ENCODE measurements at places on chromosomes 12 and 14.

- no peak for DNase-seq
Observed at GRCh38 chr14:97912217-97912616, 1115.0 kb downstream of the VRK1 start.

DNA sequence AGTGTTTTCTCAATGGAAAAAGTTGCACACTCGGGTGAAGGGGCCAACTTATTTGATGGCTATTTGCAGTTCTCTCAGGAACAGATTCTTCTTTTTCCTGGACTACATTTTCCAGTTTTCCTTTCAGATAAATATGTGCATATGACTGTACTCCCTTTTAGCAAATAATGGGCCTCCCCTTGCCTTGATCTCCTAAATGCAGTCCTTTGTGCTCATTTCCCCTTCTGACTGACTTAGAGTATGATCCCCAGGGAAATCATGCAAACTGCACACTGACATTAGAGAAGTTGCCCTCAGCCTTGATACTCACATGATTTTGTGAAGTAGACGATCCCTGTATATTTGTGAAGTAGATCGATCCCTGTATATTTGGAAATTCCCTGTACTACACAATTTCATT is 492.9 kb upstream of the NOVA1 start:
- DNase-seq = no peak

DNA sequence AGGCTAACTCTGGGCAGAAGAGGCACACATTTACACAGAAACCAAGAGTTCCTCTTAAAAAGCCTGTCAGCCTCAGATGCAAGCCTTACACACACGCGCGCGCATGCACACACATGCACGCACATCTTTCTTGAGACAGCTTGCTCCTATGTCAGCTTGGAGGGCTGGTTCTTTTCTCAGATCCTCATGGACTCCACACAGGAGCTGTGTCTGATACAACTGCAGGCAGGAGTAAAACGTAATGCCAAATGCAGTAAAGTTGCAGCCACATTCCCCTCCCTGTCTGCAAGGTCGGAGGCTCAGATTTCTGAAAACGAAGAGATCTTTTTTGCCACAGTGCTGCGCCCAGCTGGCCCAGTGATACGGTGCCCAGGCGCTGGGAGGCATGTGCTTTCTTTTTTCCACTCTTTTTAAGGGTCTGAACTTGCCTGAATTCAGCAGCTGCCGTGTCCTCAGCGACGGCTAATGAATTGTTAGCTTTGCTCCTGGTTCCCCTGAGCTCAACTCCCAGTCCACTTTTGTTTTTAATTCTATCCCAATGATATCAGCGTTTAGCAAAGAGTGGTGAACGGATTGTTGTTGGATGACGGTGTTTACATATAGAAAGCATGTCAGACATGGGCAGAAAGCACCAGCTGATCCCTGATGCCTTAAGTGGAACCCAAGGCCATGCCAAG is 72.9 kb upstream of the FOXN3 start:
- no peak for DNase-seq

DNA sequence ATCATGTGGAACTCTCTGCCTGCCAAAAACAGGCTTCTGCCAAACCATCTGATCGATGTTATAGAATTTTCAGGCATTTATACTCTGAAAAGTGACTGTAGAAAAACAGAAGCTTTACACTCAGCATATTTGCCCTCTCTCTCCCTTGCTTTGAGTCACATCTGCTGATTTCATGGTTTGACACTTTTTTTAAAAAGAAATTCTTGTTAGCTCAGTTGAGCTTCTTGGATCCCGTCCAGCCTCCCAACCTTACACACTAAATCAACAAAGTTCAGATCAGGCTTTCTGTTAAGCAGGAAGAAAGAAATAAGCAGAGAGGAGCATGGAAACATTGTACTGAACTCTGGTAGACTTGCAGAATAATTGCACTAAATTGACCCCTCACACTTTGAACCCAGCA is 193.6 kb upstream of the SEL1L start:
- DNase-seq = no peak

DNA sequence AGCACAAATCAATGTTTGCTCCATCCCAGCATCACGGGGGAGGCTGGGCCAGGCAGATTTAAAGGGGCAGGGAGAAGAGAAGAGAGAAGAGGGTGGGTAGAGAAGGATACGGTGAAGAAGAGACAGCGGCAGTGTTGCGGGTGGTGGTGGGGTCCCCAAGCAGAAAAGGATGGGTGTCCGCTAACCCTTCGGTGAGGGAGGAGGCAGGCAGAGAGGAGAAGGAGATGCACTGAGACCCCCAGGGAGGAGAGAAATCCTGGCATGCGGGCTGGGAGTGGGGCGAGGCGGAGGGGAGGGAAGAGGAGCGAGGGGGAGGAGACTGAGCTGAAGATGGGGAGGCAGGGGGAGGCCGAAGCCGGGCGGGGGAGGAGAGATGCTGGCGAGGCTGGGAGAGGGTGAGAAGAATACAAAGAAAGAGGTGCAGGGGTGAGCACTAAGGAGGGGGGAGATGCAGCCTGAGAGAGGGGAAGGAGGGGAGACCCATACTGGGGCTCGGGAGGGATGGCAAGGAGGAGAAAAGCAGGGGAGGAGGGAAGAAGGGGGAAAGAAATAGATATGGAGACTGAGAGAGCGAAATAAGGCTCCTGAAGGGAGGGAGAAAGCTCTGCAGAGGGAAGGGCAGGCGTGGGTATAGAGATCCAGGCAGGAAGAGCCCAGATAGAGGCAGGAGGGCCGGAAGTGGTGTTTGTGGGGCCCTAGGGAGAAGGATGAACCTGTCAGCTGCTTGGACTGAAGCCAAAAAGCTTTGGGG is at the start of gene JPH4:
Gene JPH4, minus strand, starts transcription at position 231 of the 751 bp plus-strand sequence. CDS start 1,337 bp downstream, outside the sequence.
- DNase-seq = no peak

DNA sequence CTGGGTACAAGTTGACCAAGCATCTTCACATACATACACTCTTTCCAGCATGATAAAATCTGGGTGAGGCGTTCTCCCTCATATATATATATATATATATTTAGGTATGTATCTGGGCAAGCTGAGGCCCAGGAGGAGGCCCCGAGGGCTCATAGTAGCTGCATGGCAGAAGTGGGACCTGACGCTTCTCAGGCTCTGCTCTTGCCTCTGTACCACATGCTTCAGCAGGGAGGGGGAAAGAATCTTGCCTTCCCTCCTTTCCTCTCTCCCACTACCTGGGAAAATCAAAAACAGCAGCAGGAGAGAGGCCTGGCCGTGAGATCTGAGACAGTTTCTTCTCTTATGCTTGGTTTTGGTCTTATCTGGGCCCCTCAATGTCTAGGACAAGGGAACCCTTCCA is 9.2 kb downstream of the PPP1R1A start:
- no peak for DNase-seq

DNA sequence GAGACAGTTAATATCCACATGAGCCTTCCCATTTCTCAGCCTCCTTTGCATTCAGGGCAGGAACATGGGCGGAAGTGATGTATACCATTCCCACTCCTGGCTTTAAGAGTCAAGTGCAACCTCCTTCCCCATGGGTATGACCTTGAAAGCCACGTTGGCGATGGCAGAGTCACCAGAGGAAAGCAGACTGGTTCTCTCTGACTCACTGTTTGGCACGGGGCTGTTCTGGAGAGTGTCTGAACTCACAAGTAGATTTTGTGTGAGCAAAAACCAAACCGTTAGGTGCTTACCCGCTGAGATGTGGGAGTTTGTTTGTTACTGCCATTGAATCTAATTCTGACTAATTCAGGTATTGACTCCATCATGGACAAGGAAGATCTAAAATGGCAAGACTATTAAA is 36.7 kb upstream of the PZP start:
- peak; percentile 67 for DNase-seq

DNA sequence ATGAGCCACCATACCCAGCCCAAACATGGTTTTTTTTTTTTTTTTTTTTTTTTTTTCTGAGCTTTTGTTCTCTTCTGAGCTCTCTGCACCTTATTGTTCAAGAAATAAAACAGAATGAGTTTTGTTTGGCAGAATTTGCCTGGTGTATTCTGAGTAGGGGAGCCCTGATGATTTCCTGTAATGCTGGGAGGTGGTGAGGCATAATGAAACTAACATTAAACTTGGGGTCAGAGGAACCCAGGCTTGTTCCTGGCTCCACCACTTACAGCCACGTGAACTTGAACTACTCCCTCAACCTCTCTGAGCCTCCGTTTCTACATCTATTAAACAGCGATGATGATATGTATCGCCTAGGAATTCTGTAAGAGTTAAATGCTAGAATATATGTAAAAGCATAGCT is 276.3 kb upstream of the CRY1 start:
- no peak for DNase-seq

GRCh38 chr14:95901054-95901453 is 24.4 kb downstream of the TUNAR start:
- DNase-seq = no peak

GRCh38 chr12:96189781-96190180 is 4.4 kb upstream of the ELK3 start:
- no peak for DNase-seq

DNA sequence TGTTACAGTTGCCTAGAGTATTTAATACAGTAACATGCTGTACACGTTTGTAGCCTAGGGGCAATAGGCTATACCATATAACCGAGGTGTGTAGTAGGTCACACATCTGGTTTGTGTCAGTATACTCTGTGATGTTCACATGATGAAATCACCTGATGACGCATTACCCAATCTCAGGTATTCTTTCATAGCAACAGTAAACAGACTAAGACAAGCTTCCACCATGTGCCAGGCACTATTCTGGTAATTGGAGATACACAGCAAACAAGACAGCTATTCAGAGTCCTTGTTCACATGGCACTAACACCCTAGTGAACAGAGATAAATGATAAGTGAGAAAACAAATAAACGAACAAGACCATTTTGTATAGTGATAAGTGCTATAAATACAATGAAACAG is 3.8 kb upstream of the PDE3A start:
- DNase-seq = no peak

DNA sequence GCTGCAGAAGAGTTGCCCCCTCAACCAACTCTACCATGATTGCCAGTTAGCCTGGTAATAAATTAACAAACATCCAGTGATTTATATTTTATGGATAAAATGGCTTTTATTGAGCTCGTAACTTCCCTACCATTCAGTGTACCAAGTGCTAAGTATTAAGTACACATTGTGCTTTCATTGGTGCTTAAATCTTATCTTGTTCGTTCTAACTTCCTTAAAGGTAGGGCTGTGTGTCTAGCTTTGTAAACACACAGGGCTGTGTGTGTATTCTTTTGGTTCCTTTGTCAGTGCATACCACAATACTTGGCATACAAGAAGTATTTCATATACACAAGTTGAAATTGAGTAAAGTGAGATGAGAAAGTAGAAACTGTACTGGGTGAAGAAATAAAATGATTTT is 80.4 kb downstream of the KCNC2 start:
- no peak for DNase-seq

DNA sequence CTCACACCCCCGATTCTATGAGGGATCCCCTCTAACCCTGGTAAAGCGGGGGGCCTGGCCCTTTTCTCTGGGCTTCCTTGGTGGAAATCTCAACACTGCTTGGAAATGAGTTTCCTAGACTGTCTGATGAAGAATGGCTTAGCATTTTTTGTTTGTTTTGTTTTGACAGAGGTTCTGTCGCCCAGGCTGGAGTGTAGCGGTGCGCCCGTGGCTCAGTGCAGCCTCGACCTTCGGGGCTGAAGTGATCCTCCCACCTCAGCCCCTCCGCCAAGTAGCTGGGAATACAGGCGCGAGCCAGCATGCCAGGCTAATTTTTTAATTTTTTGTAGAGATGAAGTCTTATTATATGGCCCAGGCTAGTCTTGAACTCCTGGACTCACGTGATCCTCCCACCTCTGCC is 30.3 kb downstream of the TC2N start:
- DNase-seq = no peak

DNA sequence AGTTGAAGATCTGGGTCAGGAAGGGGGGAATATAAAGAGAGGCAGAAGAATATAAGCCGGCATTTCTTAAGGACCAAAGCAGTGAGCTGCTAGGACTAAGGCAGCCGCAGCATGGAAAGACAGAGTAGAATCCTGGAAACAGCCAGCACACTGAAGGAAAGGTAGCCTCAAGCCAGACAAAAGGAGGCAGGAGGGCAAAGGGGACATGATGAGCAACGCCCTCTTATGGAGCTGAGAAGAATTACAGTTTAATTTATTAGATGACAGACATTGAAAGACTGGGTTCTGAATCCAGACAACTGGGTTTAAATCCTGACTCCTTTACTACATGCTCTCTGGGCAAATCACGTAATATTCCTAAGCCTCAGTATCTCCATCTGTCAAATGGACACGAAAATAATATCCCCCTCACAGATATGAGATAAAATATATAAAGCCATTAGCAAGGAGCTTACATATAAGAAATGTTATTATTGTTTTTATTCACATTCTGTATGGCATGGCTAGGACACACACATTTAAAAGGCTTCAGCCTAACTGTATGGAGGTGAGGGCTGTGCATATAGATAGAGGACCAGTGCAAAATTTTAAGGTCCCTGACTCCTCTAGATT is 8.1 kb upstream of the PCED1B start:
- no peak for DNase-seq

DNA sequence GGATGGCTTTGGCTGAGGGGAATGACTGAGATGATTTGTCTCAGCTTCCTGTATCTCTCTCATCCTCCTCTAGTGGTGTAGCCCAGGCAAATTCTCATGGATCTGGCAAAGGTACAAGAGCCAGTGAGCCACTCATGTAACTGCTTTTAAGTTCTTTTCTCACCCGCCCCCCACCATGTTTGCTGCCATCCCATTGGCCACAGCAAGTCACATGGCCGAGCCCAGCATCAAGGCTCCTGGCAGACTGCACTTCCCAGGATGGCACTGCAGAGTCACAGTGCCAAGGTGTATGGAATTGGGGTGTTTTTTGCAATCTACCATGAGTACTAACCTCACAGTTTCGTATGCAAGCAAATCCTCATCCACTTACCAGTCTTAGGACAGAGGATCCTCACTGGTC is 50.9 kb downstream of the CHST11 start:
- no peak for DNase-seq

DNA sequence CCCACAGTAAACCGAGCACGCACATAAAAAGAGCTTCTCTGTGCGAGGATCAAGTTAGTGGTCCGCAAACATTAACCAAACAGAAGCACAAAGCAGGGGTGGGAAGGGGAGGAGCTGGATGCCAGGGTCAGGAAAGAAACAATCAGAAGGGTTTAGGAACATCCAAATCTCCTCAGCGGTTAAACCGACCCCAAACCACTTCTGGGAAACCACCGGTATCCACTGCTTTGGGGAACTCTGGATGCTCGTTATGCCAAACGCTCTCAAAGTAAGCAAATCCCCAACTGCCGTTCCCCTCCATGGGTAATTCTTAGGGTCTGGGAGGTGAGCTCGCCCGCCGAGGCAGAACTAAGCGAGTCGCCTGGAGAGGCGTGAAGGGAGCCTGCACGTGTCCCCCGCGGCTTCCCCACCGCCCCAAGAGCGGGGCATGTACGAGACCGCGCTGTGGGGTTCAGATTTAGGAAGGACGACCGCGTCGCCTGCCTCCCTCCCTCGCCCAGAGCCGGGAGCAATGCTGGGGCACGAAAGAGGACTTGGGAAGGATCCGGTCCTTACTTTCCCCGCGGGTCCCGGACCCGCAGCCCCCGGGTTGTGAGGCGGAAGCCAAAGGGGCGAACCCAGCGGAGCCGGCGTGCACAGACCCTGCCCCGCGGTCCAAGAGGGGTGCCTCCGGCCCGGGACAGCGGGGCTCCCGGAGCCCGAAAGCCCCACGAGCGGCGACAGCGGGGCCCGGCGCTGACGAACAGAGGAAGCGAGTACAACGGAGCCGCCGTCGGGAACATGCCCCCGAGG is 711 bp downstream of the SBNO1 start:
- peak; percentile 63 for DNase-seq

GRCh38 chr12:128763395-128763794 is 60.4 kb downstream of the SLC15A4 start:
- no peak for DNase-seq

All from activated T-cell treated with anti-CD3 and anti-CD28 coated beads, Interleukin-2, amount 50 U/mL, for 24 hours (primary cell).